ENCODE measurements at places on chromosomes 1 and 21.

- DNase-seq = no peak
Measured at GRCh38 chr1:219585837-219586455, 27.0 kb downstream of the ZC3H11B start.

- DNase-seq = no peak
Measured at GRCh38 chr1:67436511-67437055, 6.4 kb upstream of the SERBP1 start.

DNA sequence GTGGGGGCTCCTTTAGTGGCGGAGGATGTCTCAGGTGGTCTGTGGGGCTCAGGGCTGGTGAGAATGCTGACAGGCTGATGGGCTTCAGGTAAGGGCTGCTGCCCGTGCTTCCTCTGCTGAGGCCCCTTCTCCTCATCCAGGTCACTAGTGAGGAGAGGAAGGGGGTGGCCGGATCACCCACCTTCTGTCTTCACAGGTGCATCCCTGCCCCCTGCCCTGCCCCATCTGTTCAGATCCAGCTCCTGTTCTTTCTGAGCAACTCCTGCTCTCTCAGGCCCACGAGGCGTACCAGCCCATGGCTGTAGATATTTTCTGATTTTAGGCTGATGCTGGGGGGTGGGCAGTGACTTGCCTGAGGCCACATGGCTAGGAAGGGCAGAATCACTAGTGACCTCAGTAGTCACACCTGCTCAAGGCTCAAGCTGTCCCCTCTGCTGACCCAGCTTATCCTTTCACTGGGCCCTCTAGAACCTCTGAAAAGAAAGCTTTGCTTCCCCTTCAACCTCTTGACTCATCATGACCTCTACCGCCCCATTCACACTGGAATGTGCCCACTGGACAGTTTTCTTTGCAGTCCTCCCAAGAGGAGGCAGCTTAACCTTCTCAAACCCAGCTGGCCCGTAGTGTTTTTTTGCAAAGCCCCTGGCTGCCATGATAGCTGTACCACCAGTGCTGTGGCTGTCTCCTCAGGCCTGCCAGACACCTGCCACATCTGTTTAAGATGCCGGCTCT lies 14.8 kb downstream of the DCST2 start:
- no peak for DNase-seq

- DNase-seq = no peak
Measured at GRCh38 chr1:26727476-26727875, 31.7 kb downstream of the ARID1A start.

- no peak for DNase-seq
Measured at GRCh38 chr1:98733782-98734112, 72.2 kb downstream of the SNX7 start.

GRCh38 chr1:186535388-186536133 lies 74.6 kb upstream of the PDC start:
- DNase-seq = peak; percentile 98

- DNase-seq = peak; percentile 22
Measured at GRCh38 chr1:206896261-206896660, 982 bp upstream of the IL24 start.

GRCh38 chr1:242448910-242449645 lies 75.4 kb downstream of the PLD5 start:
- no peak for DNase-seq

DNA sequence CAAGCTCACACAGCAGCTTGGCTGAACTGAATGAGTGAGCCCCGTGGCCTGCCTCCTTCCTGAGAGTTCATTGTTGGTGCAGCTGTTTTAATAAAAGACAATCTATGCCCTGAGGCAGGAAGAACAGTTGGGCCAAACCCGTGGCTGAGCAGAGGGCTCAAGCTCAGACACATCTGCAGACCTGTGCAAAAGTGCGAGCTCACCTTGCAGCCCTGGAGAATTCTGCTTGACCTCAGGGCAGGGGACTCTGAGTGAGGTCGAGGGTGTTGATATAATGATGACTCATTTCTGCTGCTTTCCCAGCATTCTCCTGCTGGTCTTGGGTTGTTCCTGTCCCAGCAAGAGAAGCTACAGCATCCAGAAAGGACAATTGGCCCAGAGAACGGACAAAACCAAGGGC lies 61.0 kb downstream of the ATP5PO start:
- DNase-seq = peak; percentile 9

GRCh38 chr21:23982546-23982945 lies 1624.7 kb downstream of the MRPL39 start:
- DNase-seq = no peak

DNA sequence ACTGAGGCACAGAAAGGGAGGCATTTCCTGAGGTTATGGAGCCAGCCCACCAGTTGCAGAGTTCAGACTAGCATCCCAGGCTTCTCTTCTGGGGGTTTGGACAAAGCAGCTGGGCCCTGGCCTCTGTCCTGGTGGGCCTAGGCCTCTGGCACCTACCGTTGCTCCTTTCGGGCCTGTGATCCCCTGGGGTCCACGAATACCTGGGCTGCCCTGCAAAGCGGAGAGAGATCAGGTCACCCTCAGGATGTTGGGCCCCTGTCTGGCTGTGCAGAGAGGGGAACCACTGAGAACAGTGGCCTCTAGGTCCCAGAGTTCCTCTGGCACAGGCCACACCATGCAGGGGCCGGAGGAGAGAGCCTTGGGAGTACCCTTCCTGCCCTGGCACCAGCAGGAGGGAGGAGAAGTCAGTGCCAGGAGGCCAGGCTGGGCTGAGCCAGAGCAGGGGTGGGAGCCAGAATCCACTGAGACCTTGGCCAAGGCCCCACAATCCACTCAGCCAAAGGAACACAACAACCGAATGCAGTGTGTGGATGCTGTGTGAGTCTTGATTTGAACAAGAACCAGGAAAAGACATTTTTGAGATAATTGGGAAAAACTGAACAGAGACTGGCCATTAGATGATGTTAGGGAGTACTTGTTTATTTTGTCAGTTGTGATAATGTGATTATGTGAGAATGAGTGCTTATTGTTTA lies 8.9 kb downstream of the COL9A2 start:
- no peak for DNase-seq

DNA sequence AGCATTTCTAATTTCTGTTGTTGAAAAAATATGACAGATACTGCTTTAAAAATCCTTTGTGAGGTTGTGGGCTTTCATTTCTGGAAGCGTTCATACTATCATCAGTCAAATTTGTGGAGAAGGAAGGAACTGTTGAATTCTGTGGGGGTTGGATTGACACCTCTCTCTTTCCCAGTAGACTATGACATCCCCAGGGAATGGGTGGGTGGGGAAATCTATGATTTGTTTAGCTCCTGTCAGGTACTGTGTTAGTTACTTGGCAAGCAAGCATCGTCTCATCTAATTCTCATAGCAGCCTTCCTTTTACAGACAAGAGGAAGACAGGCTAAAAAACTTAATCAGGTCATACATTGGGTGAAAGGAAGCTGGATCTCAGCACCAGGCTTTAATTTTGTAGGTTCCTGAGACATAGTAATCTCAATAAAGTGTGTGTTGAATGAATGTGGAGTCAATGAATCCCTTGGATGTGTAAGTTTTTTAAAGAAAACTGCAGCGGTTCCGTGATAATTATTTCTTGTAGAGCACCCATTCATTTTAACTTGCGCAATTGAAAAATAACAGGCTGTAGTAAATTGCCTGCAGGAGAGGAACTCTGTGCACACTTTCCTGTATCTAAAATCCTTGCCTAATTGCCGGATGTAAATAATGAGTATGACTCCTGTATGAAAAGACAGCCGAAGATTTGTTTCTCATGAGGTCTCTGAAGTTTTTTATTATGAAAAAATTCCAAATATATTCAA lies 60.6 kb downstream of the MYOM3 start:
- no peak for DNase-seq

GRCh38 chr1:235272851-235273250 lies 55.1 kb downstream of the ARID4B start:
- DNase-seq = no peak

DNA sequence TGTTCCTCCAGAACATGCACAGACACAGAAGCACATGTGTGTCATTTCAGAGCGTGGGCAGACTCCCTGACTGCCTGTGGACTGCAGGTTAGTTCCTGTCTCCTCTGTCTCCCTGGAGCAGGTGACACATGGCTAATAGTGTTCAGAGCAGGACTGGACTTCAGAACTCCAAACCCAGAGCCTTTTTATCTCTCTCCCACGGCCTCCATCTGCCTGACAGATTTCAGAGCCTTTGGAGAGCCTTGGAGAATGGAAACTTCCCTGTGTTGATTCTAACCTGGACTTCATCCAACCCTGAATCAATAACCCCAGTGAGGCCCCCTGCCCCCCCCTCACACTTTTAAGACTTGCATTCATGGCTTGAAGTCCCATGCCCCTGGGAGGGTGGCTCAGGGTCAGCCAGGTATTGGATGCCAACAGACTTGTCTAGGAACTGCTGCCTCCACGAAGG lies 44.4 kb downstream of the C1orf198 start:
- no peak for DNase-seq

GRCh38 chr21:23445307-23445706 lies 2162.0 kb downstream of the MRPL39 start:
- DNase-seq = no peak

DNA sequence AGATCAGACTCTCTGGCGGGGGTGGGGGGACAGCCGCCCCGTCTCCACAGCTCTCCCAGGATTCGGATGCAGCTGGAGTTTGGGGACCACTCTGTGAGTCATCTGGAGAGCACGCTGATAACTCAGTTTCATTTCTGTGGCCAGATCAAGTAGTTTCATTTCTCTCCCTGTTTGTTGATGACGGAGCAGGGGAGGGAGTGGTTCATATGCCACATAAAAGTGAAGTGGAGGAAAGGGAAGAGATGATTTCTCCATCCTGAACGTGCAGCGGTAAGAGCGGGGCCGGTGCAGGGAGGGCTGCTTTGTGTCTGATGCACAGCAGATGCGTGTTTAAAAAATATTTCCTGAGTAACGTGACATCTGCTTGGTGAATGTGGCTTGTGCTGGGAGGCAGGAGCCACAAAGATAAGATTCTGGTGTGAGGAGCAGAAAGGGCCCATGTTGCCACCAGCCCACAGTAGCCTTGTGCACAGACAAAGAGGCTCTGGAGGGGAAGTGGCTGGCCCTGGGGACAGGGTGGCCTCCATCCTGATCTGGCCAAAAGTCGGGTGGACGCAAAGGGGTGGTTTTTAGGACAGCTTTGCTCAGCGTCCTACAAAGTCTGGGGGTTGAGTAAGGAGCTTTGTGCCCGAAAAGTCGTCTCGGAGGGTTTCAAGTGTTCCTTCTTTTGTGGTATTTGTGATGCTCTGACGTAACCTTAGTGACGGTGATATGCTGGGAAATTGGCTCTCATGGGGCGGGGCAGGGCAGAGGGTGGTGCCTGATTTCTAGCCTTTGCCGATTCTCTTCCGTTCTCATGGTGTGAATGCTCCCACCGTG lies at the start of gene MX2:
Gene MX2, plus strand, starts transcription at position 242 of the 819 bp plus-strand sequence. CDS start 14,880 bp downstream, outside the sequence.
- peak; percentile 84 for DNase-seq

DNA sequence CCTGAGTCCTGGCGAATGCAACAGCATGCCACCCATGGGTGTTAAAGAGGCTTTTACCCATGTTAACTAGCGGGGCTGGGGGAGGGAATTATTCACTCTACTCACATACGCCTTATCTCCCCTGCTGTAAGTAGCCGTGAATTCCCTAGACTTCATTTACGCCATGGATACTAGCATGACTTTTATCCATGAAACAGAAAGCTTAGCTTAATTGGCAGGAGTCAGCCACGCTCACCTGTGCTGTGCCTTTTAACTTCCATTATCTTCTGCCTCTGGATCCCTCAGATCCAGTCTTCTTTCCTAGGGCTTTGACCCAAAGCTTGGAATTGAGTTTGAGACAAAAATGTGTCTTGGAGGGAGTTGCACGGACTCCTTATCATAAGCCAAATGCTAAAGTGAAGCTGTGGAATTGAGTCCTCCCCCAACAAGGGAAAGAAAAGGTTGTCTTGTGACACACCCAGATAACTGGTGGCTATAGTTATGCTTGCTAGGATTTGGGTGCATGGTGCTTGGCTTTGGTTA lies 9.7 kb upstream of the NASP start:
- DNase-seq = no peak

DNA sequence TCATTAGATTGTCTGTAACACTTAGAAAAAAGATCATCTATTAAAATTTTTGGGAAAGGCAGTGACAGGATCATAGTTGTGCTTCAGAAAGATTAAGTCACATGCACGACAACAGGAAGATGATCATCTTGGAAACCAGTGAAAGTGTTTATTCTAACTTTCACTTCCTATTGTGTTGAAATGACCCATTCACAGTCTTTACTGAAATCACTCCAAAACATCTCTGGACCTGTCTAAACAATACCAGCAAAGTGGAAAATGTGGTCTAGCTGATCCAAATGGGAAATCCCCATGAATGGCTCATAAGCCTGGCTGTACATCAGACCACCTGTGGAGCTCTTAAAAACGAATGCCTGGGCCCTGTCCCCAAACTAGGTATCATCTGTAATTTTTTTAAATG lies 111.1 kb upstream of the ETV3 start:
- DNase-seq = no peak

GRCh38 chr21:21858502-21859334 lies 860.5 kb downstream of the NCAM2 start:
- no peak for DNase-seq

DNA sequence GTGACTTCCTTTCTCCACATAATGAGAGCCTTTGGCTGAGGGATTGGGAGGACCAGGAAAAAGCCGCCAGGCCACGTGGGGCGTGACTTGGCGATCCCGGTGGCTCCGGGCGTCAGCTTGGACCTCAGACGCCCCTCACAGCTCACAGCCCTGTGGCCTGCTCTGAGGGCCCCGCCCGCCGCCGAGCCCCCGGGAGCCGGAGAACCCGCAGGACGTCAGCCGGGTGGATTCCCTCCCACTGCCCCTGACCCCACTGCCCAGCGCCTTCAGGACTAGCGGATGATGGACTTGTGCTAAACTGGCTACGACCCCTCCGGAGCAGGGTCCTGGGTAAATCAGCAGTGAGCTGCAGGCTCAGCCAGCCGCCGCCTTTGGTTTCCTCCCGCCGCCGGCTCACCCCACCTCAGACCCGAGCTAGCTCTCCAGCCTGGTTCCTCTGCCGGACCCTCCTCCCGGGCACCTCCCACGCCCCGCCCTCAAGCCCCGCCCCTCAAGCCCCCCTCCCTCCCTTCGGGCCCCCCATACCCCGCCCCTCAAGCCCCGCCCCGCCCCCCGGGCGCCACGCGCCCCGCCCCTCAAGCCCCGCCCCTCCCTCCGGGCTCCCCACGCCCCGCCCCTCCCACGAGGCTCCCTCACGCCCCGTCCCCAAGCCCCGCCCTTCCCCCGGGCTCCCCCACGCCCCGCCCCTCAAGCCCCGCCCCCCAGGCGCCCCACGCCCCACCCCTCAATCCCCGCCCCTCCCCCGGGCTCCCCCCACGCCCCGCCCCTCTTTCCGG lies 10.0 kb upstream of the FAAP20 start:
- DNase-seq = no peak
